Stimulated activated CD4-positive, alpha-beta T cell treated with anti-CD3 and anti-CD28 coated beads, Interleukin-2, amount 100 ng/mL, for 24 hours (primary cell): ENCODE measurements at places on chromosomes 7 and 10.

DNA sequence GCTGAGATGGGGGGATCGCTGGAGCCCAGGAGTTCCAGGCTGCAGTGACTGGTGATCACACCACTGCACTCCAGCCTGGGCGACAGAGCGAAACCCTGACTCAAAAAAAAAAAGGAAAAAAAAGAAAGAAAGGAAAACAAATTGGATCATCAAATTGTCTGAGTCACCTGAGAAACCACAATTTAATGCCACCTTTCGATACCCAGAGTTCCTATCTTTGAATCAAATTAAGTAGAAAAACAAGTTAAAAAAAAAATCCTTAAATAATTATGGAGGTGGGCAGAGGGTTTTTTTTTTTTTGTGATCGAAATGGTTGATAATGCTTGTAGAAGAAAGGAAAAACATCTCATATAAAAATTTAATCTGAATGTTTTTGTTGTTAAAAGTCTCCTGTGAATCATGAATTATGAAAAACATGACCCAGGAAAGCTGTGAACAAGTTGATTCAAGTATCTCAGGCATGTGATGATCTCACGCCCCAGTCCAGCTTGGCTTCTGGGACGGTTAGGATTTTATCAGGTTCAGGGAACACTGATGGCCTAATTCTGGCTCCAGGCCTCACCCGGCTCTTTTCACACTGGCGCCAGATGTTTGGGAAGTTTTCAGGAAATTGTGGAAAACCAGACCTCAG is 25.3 kb upstream of the CUX1 start:
- no peak for DNase-seq

- DNase-seq: no peak
Observed at GRCh38 chr10:47278720-47279119, 21.3 kb upstream of the GDF10 start.

DNA sequence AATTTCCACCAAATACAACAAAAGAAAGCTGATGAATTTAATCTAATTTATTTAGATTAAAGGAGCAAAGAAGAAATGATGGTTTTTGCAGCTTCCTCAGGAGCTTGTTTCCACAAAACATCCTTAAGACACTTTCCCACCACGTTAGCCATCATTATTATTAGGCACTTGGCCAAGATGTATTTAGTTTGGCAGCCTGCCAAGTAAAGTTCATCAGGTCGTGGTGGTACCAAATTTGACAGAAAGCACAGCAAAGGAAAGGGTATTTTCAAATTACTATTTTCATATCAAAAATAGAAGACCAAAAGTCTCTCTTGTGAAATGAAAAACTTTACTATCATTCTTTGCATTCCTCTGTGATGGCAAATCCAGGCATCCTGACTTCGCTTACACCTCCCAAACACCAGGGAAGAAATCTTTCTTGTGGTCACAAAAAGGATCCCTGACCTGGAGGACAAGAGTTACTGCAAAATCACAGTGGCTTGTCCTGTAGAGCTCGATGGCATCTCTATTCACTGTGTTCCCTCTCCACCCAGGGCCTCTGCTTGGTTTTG is 123.1 kb upstream of the INHBA start:
- no peak for DNase-seq

DNA sequence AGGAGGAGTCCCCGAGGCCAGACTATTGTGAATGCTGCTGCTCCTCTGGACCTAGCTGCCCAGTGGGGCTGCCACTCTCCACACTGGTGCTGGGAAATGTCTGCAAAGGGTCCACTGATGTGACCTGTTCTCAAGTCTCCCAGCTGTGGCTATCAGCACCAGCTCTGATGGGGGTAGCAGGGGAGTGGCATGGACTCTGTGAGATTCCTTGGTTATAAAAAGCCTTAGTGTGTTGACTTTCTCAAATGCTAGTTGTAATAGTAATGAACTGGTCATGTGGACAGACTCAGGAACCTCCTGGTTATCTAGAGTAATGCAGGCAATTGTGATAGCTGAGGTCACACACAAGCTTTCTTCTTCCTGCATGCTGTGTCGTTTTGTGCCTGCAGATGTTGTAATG is 34.1 kb upstream of the ARMC3 start:
- no peak for DNase-seq

DNA sequence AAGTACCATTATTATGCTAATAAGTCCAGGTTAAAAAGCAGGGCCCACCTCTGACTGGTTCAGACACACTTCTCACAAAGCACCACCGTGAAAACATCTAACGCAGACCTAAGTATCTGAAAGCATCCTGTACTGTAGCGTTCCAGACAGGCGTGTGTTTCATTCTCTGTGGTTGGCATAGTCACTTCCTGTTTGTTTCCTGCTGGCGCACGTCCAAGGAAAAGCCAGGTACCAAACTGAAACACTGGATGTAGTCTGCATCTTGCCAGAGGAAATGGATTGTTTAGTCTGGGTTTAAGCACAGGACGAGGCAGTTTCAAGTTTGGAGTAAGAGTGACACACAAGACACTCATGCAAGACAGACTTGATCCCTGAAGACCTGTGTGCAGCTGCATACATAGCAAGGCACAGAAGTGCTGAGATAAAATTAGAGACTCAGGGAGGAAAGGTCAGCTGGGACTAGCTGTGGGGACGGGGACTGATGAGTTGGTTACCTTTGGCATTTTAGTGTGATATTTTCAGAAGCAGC is 23.3 kb downstream of the BPGM start:
- DNase-seq: peak; percentile 78

DNA sequence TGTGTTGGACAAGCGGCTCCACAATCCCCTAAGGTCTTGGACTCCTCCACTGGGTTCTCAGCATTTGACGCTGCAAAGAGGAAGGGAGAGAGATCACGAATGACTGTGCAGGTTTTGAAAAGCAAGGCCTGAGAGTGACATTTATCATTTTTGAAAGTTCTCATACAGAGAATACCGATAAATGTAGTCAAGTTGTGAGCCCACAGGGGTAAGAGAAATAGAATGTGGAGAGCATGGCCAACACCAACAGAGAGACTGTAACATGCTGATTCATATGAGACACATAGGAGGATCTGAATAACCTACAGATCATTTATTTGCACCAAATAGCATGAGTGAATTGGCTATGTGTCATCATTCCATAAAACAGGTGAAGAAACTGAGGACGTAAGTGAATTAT is 230.5 kb upstream of the MBL2 start:
- no peak for DNase-seq

DNA sequence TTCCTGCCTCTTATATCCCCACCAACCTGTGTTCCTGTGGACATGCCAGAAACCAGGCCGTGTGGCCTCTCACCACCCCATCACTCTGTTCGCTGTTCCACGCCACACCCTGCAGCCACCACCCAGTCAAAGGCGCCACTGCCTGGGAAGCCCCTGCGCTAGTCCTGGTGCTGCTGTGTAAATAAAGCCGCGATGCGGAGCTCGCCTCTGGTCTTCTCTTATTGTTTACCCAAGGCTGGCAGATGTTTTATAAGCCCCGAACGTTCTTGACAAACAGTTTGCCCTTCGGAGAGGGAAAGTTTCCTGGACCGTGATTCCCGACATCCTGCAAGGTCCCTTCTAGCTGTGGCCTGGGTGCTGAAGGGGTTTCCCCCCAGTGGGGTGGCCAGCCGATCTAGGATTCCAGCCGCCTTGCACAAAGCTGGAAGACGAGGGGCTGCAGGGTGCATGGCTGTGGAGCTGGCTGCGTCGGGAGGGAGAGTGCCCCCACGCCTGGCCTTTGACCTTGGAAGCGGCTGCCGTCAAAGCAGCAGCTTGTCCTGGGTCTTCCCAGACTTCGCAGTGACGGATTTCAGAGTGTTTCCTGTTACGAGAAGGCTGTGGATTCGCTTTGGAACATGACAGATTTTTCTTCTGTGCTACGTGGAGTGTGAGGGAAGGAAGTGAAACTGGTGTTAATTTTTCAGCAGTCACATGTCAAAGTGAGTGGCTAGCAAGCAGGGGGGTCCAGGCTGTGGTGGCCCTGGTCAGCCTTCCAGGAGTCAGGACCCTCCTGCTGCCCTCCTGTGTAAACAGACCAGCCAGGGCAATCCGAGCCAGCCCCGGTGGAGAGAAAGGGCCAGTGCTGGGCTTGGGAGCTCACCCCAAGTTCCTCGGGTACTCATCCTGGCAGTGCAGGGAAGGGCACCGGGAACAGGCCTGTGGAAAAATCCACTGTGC is 61.6 kb downstream of the LHPP start:
- no peak for DNase-seq

DNA sequence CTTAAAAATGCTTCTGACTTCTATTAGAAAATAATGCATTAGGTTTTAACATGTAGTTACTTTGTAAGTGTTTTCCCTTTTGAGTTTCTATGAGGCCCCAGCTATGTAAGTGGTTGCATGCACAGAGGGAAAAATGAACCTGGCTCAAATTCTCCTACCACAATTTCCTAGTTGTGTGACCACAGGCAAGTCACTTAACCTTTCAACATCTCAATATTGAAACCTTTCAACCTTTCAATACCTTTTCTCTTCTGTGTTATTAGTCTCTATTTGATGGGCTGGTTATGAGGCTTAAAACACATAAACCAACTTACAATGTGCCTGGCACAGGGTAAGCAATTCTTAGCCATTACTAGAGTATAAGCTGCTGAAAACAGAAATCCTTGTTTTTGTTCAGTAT is 203.0 kb downstream of the KCND2 start:
- no peak for DNase-seq

- no peak for DNase-seq
Observed at GRCh38 chr10:59891349-59891748, 15.0 kb downstream of the CCDC6 start.

DNA sequence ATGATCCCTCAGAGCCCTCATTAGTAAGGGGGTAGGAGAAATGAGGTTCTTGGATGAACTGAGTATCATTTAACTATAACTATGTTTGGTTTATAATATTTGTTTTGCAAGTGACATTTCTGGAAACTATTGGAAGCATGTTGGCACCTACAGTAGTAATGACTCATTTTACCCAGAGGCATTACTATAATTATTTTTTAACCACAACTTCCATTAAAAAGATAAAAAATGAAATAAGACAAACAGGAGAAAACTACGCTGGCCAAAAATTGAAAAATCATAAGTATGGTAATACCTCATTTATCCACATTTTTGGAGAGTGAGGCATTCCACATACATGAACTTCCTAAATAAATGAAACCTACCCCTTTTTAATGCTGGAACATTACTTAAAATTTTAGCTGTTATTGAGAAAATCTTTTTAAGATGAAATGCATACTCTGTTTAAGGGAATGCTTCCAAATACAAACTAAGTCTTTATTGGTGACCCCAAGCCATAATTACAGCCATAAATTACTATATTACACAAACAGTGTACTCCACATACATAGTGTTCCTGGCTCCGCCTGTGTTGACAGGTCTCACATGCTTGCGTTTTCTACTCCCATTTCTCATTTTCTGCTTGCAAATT is 84.6 kb upstream of the CAPZA2 start:
- DNase-seq: no peak

- DNase-seq: no peak
Observed at GRCh38 chr10:88455831-88456230, 127.3 kb downstream of the RNLS start.

DNA sequence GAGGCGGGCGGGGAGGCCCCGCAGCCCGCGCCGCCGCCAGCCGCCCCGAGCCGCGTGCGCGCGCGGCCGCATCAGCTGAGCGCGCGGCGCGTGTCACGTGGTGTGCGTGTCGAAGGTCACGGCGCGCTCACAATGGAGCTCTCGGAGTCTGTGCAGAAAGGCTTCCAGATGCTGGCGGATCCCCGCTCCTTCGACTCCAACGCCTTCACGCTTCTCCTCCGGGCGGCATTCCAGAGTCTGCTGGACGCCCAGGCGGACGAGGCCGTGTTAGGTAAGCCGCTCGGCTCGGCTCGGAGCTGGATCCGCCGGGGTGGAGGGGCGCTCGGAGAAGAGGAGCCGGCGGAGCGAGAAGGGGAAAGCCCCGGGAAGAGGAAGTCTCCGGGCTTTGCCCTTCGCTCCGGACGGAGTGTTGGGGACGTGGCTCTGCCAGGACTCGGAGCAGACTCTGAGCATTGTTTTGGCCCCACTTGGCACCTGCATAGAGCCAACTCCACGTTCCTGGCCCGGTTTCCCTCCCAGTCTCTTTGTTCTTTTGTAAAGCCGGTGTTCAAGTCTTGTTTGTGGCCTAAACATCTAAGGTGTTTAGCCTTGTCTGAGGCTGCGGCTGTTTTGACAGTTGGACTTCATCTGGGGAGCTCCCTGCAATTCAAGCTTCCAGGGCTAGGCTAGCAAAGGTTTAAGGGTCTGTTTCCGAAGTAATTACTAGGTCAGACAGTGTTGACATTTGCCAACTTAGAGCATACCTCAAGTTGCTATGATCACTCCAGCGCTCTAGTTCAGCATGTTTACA is at the start of gene COMMD3:
TSS of gene COMMD3 (plus strand) at position 103 of the 790 bp plus-strand sequence. CDS start at position 133, 30 bp downstream.
- DNase-seq: peak; percentile 77

- DNase-seq: no peak
Observed at GRCh38 chr10:635088-635861, 54.2 kb downstream of the DIP2C start.

DNA sequence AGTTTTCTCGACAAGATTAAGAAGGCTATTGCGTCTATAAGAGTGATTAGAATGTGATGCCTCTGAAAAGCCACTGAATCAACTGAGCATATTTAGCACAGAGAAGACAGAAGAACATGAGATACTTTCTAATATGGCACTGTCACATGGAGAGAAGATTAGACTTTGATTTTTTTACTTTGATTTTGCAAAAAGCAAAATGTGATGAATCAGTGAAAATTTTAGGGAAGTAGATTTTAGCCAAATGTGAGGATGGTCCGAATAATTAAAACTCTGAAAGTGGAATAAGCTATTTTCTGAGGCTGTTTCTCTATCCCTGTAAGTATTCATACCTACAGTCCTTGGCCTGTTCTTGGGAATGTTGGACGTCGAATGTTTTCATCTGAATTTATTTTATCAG is 11.8 kb downstream of the MDFIC start:
- DNase-seq: no peak

DNA sequence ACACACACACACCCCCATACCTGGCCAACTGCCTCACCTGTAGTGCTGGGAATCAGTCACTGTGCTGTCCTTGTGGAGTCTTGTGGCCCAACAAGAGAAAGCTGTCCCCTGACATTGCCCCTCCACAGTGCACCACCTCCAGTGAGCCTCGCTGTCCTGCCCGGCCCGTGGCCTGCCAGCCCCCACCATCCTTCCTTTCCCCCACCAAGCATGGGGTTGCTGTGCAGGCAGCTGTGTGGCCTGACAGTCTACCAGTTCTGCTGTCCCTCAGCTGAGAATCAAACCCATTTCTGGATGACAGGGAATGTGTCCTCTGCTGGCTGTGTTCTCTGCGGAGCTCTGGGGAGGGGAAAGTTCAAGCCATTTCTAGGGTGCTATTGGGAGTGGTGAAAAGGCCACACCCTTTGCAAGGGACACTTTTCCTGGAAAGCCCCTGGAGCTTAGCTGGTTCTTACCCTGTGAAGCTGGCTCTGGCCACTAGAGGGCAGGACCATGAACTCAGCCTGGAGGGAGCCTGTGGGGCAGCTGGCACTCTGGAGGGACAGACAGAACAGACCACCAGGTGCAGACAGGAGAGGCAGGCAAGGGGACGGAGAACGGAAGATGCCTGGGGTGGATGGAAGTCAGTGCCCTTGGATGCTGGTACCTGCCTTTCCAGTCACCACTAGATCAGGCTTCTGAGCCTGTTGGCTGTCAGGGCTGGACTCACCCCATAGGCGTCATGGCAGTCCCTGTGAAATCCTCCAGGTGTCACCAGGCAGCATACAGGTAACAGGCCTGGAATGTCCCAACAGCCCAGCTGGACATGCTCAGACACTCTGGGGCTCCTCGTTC is 10.5 kb upstream of the MTPAP start:
- peak; percentile 73 for DNase-seq
